ENCODE measurements at places on chromosomes 12 and 14.
A peak's percentile ranks its signal among the peaks of the same experiment; 100 is the strongest.

DNA sequence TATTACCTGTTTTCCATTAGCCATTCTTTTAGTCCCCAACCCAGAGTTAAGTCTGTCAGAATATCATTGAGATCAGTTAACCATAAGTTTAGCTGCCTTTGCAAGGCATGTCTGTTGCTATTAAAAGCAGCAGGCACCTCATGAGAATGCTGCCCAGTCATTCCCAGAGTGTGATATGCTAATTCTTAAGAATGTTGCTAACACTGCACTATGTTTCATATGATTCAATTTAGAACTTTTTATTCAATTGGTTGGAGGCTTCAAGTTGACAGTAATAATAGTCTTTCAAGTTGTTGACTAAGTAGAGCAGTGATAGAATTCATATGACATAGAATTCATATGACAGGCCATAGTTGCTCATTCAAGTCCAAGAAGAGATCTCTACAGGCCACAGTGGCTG is 292.3 kb downstream of the FUT8 start:
- DNase-seq: no peak

- DNase-seq: peak; percentile 60
Observed at GRCh38 chr12:124321040-124321481, 26.2 kb downstream of the RFLNA start.

DNA sequence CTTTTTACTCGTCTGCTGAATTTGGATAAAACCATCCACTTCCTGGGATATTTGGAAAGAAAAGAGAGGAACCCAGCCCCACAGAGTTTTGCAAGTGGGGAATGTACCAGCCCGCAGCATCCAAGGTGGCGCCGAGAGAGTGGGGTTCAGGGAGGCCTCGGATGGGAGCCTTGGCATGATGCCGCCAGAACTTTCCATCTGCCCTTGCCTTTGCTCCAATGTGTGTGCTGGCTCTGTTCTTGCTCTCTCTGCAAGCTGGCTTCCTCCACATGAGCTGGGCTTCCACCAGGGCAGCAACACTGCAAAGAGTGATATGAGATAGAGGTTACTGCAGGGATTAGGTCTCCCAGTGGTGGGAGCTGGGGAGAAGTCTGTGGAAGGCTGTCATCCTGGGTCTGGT is 6.6 kb upstream of the SERPINA12 start:
- no peak for DNase-seq

GRCh38 chr12:41433460-41433859 is 245.3 kb downstream of the PDZRN4 start:
- no peak for DNase-seq

GRCh38 chr12:43208627-43209026 is 343.4 kb downstream of the ADAMTS20 start:
- no peak for DNase-seq

- no peak for DNase-seq
Observed at GRCh38 chr14:65351493-65352194, 60.9 kb upstream of the FUT8 start.

DNA sequence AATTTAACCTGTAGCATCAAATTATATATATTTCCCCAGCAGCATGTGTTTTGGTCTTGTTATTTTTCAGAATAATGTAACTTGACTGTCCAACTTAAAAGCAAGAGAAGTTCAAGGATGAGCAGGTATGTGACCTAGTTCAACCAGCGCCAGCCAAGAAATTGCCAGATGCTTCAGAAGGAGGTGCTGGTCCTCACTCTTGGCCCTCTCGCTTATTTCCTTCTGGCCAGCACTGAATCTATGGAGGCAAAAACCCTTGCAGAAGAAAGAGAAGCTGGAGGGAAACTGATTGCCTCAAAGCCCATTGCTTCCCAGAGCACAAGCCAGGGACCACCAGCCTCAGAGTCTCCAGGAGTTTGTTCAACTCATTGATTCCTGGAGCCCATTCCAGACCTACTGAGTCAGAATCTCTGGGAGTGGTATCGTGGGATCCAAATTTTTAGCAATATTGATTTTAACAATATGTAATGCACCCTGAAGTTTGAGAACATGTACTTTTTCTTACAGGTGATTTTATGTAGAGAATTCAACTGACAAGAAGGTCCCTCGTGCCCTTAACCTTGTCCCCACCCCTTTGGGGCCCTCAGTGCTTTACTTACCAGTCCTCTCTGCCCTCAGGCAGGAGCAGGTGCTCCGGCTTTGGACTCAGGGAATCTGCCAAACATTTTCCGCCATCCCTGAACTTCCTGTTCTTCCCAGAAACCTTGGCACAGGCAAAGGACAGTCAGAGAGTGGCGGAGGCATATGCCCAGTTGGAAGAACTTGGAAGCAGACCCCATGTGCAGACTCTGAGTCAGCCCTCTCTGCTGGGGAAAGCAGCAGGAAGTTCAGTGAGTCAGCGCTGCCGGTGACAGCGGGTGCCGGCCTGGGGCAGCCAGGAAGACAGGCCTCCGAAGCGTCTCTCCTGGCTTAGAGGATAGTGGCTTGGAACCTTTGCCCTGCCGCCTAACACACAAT is 10.4 kb downstream of the BEST3 start:
- no peak for DNase-seq

DNA sequence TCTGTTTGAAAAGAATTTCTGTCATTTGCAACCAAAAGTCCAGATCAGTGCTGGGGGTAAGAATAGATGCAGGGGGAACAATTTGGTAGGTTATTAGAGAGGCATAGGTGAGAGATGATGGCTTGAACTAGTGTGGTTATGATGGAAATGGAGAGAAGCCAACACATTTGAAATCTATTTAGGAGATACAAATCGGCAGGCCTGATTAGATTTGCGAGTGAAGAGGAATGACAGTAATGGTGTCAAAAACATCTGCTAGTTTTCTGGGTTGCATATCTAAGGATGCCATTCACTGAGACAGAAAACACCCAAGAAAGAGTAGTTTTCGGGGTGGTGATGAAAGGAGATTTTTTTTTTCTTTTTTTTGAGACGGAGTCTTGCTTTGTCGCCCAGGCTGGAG is 138.1 kb downstream of the LMNTD1 start:
- no peak for DNase-seq

DNA sequence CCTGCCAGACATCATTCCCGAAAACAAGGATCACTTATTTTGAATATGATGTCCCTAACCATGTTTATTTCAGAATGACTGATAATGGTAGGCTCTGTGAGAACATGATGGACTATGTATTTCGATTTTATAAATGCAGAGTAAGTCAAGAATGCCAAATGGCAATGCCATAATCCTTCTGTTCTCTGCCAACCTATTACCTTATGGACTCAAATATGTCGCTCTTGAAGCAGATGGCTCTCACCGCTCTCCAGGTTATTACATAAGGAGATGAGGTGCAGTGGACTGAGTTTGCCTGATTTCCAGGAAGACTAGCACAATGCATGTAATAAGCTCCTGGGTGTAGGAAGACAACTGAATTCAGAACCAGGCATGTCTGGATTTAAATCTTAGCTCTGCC is 227.2 kb downstream of the BTG1 start:
- DNase-seq: no peak

- DNase-seq: no peak
Observed at GRCh38 chr14:41872931-41873685, 266.4 kb downstream of the LRFN5 start.

DNA sequence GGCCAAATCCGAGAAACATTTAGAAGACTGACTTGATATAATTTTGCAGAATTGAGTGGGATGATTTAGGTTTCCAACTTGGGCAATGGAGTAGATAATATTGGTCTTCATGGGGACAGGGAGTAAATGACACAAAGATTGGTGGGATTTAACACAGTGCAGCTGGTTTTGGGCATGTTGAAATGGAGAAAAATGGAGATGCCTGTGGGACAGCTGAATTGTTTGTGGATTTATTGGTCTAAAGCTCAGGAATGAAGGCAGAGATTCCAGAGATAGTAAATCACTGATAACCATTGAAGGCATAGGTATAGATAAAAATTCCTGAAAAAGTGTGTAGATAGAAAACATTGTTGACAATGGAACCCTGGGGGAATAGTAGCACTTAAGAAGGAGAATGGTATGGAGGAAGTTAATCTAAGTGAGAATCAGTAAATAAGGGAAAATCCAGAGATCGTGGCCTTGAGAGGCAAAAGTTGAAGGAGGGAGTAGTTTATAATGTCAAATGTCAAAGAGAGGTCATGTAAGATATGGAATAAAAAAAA is 120.9 kb upstream of the ATP2B1 start:
- DNase-seq: no peak

GRCh38 chr14:61238611-61239245 is 42.4 kb downstream of the TMEM30B start:
- DNase-seq: no peak

GRCh38 chr14:83164591-83164990 is 1630.9 kb upstream of the SEL1L start:
- DNase-seq: no peak

DNA sequence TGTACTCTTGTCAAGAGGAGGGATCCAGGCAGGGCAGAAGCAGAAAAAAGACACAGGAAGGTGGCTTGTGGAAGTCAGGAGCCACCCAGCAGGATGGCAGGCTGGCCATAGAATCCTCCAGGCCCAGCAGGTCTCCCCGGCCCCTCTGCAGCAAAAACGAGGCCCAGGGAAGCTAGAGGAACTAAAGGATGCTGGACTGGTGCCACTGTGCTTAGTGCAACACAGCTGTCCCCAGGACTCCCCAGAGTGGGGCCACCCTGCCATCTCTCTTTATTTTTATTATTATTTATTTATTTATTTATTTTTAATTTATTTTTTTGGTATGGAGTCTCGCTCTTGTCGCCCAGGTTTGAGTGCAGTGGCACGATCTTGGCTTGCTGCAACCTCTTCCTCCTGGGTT is 54.1 kb downstream of the PITPNM2 start:
- no peak for DNase-seq

GRCh38 chr12:85390266-85390665 is 110.2 kb downstream of the ALX1 start:
- no peak for DNase-seq

- DNase-seq: peak; percentile 71
Observed at GRCh38 chr14:52272375-52272774, 4.9 kb downstream of the PTGDR start.

DNA sequence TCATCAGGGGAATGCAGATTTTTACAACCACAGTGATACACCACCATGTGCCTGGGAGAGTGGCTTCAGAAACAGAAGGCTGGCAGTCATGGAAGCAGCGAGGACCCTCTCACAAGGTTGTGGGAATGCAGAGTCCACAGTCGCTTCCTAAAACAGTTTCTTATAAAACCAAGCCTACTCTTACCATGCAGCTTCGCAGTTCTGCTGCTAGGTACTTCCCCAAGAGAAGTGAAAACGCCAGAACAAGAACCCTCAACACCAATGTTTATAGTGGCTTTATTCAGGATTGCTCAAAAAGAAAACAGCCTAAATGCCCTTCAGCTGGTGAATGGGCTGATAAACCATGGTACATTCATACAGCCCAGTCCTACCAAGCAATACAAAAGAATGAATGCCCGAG is 87.2 kb downstream of the DDX51 start:
- no peak for DNase-seq

DNA sequence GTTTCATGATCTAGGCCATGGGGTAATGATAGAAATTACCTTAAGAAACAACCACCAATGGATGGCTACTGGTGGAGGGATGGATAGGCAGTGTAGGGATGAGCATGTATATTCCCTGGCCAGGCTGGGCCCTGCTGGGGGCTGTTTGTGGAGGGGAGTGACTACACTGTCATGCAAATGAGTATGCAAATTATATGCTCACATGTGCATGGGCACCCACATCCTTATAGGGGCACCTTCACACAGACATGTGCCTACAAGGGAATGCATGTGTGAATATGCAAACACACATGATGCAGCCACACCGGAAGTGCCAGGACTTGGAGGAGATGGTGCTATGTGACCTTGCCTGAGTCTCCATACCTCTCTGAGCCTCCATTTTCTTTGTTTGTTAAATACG is 39.7 kb upstream of the FAM222A start:
- DNase-seq: no peak

DNA sequence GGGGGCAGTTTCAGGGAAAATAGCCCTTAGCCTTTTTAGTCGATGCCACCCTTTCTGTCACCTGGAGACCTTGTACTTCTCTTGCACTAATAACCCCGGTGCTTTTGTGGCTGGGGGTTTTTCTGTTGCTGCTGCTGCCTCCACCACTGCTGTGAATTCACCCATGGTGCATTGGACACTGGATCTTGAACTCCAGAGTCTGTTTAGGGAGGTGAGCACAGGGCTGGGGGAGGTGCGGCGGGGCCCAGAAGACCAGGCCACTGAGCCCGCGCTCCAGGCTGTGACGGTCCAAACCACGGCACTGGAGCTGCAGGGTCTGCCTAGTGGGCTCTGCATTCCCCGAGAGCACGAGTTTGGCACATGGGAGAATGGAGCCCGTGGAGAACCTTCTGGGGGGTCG is 100.6 kb downstream of the NINJ2 start:
- no peak for DNase-seq

- no peak for DNase-seq
Observed at GRCh38 chr14:95255013-95255412, 64.7 kb downstream of the CLMN start.

DNA sequence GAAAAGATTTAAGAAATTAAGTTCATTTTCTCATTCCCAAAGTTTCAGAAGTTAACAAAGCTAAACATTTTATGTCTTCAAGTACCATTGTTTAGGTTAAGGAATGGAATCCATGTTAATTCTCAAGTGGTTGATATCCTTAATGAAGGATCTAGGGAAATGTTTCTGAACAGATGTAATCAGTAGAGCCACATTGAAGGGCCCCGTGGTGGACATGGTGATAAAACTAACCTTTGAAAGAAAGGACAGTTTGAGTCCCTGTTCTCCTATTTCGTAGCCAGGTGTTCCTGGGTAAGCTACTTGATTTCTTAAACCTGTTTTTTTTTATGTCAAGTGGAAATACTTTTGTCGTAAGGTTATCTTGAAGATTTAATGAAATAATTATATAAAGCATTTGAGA is 4.6 kb downstream of the PPM1A start:
- no peak for DNase-seq

DNA sequence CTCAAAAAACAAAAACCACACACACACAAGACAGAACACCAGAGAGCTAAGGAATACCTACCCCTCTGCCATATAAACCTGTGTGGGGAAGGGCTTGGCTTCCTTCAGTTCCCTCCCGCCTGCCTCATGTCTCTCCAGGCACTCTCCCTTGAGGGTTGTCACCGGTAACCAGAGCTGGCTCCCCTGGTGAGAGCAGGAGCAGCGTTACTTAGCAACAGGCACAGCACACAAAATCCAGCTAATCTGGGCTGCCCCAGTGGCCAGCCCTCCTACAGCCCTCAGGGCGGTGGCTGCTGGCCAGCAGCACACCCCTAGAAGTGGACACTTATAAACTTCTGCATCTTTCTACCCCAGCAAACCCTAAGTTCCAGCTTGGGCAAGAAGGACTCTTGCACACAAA is 21.6 kb upstream of the NR4A1 start:
- DNase-seq: no peak

DNA sequence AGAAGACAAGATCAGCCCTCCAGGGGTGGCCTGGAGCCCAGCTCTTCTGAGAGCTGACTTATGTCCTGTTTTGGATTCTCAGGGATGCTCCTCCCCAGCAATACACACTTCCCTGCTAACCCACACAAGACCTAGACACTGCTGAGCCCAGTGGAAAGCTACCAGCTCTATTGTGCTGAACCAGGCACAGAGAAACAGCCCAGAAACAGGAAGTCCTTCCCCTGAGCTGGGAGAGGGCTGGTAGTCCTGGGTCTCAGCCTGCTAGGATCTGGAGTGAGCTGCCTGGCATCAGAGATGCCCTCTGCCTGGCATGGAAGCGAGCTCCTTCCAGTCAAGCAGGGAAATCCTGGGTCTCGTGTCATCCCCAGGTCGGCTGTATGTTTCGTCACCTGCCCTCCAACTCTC is 1.2 kb upstream of the LAG3 start:
- no peak for DNase-seq

- DNase-seq: no peak
Observed at GRCh38 chr14:76168531-76168930, 16.8 kb downstream of the GPATCH2L start.

All from CD4-positive, alpha-beta T cell treated with Interleukin-10 for 1 hour (primary cell).